T-helper 2 cell treated with Interferon-gamma antibody and Interleukin-4, amounts not matched to agents 5 μg/mL and 100 μg/mL, for 36 hours (primary cell): ENCODE measurements at places on chromosomes 4 and X.

DNA sequence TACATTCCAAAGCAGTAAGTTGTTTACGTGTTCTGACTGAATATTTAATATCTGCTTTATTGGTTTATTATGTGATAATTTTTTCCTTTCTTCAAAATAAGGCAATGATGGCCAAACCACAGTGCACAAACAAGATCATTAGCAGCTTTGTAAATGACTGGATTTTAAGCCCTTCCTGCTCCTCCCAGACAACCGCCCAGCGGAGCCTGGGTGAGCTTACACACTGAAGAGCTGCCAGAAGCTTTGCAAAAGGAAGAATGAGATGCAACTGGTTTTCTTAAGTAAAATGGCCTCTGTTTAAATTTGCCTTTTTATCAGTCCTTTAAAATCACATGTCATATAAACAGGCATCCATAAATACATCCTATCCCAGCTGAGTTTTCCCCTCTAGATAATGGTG, 52.2 kb downstream of the SPARCL1 start:
- no peak for DNase-seq

DNA sequence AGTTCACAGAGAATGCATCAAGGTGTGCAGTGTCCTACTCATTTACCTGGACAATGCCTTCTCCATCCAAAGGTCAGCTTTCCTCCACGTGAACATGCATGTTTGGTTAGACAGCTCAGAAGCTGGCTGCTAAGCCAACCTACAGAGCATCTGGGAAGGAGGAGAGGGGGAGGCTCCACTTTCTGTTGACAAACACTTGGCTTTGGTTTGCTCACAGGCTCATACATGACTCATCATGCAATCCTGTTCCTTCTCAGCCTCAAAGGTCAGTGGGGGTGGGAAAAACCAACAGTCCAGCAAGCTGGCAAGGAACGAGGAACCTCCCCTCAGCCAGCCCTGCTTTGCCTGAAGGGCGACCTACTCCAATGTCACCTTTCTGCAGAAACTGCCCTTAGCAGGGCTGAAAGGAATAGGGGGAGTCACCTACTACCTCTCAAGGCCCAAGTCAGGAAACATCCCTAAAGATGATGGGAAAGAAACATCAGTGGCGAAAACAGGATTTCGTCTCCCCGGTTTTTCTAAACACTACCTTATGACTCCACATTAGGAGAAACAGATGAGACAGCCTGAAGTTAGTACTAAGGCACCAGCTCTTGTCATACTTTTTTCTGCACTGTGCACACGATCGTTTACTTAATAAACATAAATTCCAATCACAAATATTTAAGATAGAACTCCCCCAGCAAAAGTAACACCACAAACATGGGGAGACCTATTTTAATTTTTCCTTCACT, 37.9 kb downstream of the RELL1 start:
- no peak for DNase-seq

- no peak for DNase-seq
Measured at GRCh38 chrX:153648358-153649177, 1.6 kb downstream of the DUSP9 start.

DNA sequence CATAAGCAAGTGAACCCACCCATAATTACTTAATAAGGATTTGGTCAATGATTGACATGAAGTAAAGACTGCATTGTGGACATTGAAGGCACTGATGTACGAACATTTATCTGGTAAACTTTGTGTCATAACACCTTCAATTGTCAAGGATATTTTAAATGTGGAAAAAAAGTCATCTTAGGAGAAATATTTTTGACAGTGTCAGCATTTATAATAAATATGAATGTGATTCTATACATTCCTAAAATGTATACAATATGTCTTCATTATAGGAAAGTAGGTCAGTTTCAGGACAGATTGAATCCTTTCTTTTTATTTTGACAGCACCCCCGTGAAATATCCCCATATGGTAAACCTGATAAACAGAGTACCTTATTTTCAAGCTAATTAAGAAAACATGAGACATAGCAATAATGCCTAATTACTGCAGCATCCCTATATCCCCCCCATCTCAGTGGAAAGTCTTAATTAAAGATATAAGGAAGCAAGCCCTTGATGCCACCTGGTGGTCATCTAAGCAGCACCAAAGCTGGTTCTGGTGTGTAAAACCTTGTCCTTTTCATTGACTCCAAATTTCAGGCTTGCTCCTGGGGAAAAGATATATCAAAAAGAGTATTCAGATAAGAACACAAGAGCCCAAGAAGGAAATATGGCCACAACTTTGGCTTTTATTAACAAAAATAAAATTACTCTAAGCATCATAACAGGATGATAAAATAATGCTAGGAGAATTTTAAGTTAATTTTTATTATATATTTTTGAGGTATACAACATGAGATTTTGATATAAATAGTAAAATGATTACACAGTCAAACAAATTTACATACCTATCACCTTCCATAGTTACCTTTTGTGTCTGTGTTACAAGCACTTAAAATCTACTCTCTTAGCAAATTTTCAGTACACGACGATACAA, 379.7 kb downstream of the TLL1 start:
- DNase-seq = no peak

DNA sequence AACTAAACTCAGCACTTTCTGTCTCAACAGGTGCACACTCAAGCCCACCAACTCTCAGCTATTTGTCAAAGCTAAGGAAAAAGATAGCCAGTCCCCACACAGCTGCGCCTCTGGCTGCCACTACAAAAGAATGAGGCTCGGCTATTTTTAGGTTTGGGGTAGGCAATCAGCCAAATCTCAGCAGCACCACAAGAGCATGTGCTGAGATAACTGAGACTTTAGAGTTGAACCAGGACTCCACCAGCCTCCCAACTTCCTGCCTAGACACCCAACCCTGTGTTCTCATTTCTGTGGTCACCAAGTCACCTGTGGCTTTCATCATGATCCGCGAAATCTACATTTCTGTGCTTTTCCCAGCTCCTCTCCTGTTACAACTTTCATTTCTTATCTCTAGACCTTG, 28.0 kb downstream of the DMD start:
- DNase-seq = no peak

- no peak for DNase-seq
Measured at GRCh38 chr4:186724864-186725468, 1.3 kb upstream of the FAT1 start.

DNA sequence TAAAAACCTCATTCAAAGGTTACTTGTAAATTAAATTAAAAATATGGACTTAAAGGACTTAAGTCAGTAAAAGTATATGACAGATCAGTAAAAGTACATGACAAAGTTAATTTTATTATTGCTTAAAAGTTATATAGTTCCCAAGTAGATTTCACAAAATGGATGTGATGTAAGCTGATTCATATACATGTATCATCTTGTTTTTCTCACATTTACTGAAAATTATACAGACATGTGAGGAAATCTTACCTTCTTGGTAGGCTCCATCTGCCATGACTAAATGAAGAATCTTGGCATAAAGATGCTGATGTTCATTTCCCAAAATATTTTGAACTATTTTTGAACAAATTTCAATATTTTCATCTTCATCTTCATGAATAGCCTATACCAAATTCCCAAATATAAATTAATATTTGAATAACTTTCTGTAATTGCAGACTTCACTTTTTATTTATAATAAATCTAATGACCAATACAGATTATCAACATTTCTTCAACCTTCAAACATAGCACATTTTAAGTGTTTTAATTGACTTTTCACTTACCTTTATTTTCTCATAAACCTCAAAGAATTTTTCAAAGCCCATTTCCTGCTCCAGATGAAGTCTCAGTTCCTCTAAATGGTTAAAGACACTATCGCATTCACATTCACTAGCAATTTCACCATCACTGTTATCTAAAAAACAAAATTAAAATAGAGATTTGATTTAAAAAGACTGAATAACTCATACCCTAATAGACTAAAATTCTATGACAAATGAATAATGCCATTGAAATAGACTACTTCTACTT, 129.4 kb upstream of the SH3RF1 start:
- DNase-seq = no peak

DNA sequence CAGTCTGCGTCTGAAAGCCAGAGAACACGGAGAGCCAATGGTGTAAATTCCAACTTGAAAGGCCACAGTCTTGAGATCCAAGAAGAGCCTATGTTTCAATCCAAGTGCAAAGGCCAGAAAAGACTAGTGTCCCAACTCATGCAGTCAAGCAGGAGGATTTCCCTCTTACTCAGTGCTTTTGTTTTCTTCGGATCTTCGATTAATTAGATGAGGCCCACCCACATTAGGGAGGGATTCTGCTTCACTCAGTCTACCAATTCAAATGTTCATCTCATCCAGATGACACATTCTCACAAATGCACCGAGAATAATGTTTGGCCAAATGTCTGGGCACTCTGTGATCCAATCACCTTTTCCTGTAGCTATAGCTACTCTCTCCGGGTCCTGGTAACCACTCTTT, 91.5 kb upstream of the S100G start:
- DNase-seq = no peak

- no peak for DNase-seq
Measured at GRCh38 chrX:118420462-118420861, 74.6 kb downstream of the WDR44 start.

GRCh38 chrX:112968351-112969133, 127.9 kb upstream of the AMOT start:
- no peak for DNase-seq

GRCh38 chrX:111736571-111736970, 55.6 kb downstream of the ALG13 start:
- DNase-seq = no peak

GRCh38 chr4:128358231-128358912, 70.8 kb upstream of the PGRMC2 start:
- no peak for DNase-seq

DNA sequence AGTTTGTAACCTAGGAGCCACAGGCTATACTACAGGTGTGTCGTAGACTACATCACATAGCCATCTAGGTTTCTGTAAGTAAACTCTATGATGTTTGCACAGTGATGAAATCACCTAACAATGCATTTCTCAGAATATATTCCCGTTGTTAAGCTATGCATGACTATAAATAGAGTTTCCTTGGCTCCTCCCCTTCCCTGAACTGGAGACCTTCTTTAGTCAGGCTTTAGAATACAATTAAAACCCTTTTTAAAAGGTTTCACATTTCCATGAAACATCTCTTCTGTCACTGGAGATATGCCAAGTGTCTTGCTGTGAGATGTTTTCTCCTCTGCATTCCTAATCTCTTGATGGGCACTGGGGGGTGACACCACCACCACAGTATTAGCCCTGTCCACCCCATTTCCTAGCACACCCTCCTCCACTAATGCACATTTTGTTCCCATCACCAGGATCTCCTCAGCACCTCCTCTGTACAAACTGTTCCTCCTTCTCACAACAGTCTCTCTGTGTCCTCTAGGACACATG, 334.6 kb upstream of the CPEB2 start:
- DNase-seq = no peak

GRCh38 chr4:6582889-6583490, 8.0 kb downstream of the MAN2B2 start:
- DNase-seq = no peak

- no peak for DNase-seq
Measured at GRCh38 chr4:94338681-94339351, 3.8 kb downstream of the HPGDS start.

- no peak for DNase-seq
Measured at GRCh38 chr4:126354784-126355183, 1040.0 kb downstream of the FAT4 start.

DNA sequence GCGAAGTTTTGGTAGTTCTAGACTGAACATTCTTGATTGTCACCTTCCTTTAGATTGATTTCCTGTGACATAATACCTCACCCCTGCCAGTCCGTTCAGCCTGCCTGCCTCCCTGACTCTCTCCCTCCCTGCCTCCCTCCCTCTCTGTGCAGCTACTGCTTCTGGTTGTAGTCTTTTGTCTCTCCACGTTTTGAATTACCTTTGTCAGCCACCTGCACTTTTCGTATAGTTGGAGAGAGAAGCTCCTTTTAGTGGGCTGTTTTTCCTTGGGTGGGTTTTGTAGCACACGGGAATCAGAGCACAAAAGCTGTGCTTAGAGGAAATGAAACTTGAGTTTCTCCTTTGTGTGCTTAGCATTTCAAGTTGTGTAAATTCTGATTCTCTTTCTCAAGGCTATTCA, 32.6 kb upstream of the MSMO1 start:
- DNase-seq = no peak

- no peak for DNase-seq
Measured at GRCh38 chrX:116961872-116962582, 499.3 kb upstream of the CT83 start.

DNA sequence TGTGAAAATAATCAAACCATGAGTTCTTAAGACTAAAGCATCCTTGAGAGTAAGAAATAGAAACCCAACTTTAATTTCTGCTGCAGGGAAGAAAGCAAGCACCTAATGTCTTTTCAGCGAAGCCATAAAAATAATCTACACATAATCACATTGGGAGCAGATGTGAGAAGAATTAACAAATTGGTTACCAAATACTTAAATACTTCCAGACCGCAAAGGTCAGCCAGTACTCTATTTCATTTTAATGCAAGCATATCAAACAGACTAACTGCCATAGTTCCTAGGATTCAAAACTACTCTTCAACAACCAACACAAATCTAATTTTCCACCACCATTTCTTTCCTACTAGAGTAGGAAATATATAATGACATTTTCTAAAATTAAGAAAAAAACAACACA, 144.8 kb upstream of the SLIT2 start:
- DNase-seq = no peak

DNA sequence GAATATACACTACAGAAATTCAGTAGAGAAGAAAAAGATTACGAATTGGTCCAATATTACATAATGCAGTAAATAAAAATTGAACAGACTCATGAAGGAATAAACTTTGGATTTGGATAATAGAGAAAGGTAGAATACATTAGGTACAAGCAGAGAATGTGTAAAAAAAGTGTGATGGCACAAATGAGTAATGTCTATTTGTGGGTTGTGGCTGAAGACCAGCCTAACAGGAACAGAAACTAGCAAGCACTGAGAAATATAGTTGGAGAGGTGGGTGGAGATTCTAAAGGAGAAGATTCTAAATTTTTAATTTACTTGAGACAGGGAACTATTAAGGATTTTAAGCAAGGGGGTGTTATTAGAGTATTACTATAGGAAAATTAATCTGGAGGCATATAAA, 15.2 kb upstream of the CLOCK start:
- DNase-seq = no peak

GRCh38 chr4:94508296-94508695, 56.6 kb downstream of the PDLIM5 start:
- DNase-seq = no peak

GRCh38 chr4:39514888-39515401, 12.3 kb downstream of the UGDH start:
- DNase-seq = no peak

DNA sequence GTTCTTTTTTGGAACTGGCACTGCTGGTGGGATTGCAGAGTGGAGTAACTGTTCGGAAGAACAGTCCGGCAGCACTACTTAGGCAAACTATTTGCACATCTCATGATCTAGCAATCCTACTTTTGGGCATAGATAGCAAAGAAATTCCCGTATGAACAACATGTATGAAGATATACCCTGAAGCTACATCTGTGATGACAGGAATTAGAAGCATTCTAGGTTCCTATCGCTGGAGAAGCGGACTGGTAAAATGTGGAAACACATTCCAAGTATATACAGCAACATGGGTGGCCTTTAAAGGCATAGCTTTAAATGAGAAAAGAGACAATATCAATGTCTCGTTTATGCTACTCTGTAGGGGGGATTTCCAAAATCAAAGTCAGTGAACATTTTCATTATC, 3.1 kb downstream of the DCAF16 start:
- DNase-seq = no peak

- DNase-seq = no peak
Measured at GRCh38 chr4:77073106-77073809, 2.5 kb downstream of the CCNI start.
